Nucleus accumbens (tissue), 56 donors: ENCODE measurements at places on chromosomes 4 and X.

- DNase-seq = no peak
These were observed 21.5 kb downstream of the RELL1 start for GRCh38 chr4:37664696-37665095.

DNA sequence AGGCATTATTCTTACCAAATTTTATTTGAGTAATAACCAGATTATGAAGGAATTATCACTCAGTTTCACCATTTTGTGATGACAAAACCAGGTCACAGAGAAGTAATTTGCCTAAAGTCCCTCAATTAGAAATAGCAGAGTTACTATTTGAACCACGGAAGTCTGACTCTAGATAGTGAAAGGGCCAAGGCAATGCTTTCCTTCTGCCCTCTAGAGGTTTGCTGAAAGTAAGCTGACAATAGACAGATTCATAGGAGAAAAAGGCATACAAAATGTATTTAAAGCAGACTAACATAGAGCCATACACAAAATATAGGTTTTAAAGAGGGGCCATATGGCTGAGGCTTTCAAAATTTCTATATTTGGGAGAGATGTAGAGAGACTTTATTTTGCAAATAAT is 43.1 kb downstream of the CXXC4 start:
- no peak for DNase-seq

DNA sequence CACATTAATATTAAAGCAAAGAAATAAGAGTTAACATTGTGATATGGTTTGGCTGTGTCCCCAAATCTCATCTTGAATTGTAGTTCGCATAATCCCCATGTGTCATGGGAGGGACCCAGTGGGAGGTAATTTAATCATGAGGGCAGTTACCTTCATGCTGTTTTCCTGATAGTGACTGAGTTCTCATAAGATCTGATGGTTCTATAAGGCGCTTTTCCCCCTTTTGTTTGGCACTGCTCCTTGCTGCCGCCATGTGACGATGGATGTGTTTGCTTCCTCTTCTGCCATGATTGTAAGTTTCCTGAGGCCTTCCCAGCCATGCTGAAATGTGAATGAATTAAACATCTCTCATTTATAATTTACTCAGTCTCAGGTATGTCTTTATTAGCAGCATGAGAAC is 153.8 kb upstream of the GALNT7 start:
- no peak for DNase-seq

GRCh38 chr4:2136726-2137125 is 77.6 kb downstream of the NAT8L start:
- no peak for DNase-seq

DNA sequence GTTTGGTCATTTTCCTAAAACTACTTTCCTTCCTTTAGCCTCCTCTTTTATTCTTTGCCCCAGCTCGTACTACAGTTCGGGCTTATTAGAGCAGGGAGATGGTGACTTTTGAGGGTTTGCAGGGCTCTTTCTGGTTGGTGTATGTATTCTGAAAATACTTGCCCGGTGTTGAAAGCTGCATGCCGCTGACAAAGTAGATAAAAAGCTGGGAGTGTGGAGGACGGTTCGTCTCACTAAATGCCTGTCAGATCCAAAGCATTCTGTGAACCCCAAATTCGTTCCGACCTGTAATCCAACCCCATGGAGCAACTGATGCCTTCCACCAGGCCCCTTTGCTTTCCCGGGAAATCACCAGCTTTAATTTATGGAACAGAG is 19.2 kb downstream of the TRIM2 start:
- DNase-seq = no peak

DNA sequence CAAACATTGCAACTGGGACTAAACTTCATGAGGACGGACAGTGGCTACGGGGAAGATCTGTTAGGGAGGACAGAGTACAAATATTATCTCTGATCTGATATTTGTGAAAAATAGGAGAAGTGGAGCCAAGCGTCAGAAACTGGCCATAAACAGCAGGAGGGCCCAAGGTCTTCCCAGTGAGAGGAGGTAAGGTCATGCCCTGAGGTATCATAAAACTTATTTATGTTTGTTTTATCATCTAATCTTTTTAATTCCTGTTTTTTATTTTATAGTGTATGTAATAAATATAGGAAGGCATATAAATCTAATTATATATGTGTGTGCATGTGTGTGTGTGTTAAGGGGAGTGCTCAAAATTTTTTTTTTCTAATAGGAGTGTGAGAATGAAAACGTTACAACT is 51.8 kb downstream of the RAI2 start:
- DNase-seq = no peak

DNA sequence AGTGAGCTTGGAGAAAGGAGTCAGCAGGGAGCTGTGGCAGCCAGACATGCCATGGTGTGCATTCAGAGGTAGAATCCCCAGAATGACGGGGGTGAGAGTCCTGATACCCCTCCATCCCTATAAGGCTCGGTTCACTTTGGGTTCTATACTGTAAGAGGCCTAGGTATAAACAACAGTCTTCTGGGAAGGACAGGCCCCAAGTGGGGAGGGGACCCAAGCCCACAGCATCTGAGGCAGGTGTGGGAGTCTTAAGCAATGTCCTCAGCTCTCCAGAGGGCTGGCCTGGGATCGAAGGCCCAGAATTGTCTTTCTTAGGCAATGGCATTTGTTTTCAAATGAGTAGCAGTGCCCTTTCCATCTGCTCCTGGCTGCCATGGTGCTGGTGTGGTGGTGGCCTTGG is 50.2 kb upstream of the MAMLD1 start:
- DNase-seq = no peak

DNA sequence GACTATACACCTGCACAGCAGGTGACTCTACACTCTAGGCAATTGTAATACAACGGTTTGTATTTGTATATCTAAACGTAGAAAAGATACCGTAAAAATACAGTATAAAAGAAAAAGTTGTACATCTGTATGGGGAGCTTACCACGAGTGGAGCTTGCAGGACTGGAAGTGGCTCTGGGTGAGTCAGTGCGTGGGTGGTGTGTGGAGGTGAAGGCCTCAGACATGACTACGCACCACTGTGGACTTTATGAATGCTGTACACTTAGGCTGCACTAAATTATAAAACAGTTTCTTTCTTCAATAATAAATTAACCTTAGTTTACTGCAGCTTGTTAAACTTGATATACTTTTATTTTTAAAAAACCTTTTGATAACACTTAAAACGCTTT is 85.0 kb upstream of the FAT1 start:
- DNase-seq = no peak

GRCh38 chr4:174012135-174012885 is 271.2 kb downstream of the FBXO8 start:
- DNase-seq = no peak

DNA sequence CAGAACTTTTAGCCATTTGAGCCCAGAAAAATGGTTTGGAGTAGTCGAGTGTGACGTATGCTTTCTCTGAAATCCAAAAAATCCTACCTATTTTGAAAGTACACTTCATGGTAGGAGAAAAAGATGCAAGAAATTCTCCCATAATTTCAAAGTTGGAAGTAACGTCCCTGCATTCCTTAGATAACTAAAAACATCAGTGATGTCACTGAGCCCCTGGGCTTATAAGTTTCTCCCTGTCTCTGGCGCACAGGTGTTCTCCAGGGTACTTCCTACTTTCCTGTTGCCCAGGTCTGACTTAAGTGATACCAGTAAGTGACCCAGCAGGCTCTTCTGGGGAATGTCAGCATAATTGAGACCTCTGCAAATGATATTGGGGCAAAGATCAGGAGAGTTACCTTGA is 90.5 kb upstream of the WDR1 start:
- DNase-seq = no peak

- peak; percentile 1 for DNase-seq
These were observed 49.4 kb downstream of the RTL9 start for GRCh38 chrX:110407910-110408545.

DNA sequence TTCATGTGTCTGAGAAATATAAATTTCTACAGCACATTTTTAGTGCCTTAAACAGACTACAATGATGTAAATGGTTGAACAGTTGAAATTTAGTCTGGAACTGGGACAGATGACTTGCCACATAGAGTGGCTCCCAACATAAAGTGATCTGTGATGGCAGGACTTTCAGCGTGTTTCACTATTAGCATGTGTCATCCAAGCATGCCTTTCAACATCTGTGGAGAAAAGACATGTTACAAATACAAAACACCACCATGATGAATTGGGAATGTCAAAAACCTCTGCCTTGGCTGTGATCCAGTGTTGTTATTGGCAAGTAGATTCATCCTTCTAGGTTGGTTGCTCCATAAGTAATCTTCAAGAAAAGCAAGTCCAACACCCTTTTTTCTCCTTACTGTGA is 348.7 kb downstream of the MAPK10 start:
- no peak for DNase-seq

DNA sequence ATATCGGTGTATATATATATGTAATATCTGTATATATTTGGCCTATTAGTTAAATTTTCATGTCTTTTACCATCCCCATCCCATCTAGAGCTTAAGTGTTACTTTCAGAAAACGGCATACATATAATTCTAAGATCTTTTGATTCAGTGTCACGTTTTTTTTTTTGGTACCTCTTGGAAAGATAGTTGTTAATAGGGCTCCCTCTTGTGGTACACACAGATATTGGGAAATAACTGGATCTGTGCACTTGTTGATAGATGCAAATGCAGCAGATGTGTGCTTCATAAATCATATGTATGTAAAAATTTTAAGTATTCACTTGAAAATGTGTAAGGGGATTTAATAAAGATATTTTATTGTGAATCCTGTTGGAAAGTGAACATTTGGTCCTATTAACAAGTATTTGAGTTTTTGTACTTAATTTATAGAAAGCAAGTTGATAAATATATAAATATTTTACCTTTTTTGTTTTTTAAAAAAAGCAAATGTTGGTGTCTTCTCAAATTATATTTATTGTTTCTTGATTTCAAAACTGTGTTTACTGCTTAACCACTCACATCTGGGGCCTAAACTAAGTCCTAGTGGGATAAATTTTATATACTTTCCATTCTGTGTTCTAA is 74.7 kb downstream of the PAQR3 start:
- DNase-seq = no peak

DNA sequence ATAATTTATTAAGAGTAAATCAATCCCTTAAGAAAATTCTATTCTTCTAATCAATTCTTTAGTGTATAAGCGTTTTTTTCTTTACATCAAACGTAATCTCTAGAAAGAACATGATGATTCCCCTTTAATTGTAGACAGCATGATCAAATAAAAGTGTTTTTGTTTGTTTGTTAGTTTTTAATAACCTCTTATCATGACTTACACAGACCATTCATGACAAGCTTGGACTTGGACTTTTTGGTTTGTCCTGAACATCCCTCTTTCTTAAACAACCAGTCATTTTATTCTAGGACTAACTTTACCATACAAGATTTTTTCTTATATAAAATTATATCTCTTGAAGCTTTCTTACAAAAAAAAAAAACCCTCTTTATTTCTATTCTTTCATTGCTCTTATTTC is 344.6 kb upstream of the SPOCK3 start:
- no peak for DNase-seq

DNA sequence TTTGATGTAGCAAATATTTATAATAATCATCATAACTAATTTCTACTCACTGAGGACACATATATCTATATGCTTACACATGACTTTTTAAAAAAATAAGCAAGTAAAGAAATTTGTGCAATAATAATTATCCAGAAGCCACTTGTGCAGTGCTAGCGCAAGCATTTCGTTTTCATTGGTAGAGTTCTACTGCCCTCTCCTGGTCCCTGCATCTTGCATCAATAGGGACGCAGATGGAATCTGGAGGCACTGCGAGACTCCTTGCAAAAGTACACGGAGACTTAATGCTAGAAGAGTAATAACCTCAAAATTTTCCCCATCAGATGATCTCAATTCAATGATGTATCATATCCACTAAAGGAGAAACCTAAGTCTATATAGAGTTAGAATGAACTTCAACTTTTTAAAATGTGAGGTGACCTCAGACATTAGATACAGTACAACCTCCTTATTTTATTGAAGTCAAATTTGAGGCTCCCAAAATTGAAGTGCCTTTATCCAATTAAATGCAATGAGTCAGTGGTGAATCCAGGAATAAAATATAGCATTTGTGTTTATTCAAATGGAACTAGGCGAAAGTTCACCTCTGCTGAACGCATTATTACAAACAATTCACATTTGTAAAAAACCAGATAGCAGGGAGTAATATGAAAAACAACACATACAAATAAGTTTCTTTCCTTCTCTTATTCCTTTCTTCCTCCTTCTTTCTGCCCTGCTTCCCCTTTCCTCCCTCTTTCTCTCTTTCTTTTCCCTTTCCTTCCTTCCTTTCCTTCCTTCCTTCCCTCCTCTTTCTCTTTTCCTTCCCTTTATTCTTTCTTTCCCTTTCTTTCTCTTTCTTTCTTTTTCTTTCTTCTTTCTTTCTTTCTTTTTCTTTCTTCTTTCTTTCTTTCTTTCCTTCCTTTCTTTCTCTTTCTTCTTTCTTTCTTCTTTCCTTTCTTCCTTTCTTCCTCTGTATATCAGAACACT is 450.0 kb downstream of the ANKRD50 start:
- DNase-seq = no peak

DNA sequence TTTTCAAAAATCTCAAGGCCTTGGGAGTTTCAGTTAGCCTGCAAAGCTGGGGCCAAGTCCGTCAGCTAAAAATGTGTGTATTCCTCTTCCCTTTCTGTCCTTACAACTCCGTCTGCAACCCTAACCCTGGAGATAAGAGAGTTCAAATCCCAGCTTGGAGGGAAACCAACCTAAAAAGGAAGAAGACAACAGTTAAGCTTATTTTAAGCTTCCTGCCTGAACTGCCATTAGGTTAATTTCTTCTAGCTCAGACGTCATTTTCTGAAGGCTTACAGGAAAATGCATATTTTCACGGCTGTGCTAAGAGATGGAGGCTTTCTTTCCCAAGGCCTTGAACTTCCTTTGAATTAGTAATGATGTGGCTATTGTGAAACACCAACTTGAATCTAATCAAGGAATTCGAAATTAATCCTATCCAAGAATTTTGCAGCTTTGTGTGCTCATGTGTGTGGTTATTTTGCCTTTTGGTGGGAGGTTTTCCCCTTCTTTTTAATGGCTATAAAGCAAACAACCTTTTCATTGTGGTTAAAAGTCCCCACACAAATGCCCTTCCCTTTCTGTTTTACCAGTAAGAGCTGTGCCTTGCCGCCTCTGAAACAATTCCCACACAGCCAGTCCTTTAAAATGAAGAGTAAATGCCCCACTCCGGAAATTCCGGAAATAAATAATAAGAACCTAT is 103.5 kb downstream of the IRF2 start:
- no peak for DNase-seq

DNA sequence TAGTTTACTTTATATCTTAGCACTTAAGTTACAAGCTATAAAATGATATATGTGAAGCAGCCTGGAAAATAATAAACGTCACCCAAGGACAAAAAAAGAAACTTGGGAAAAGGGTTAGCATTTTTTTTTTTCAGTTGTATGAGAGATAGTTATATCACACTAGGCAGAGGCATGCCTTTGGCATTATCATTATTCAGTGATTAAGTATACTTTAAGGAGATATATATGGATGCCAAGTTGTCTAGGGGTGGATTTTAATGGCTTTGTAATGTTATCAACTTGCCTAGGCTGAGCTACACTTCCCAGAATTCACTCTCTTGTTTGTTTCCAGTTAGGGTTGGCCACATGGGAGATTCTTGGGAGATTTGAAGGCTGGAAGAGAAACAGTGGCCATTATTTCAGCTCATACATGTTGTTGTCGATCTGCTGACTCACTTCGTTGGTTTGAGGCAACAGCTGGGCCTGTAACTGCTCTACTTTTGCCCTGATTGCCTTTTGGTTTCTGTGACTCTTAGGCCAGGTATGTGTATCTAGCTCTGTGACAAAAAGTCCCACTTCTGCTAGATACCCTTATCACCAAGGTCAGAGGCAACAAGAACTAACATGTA is 11.5 kb upstream of the SRPX start:
- no peak for DNase-seq
